CD4-positive, alpha-beta T cell treated with Interleukin-6 at 100 ng/mL for 8 hours (primary cell): ENCODE measurements at places on chromosomes 16 and 17.
A peak's percentile ranks its signal among the peaks of the same experiment; 100 is the strongest.

- no peak for DNase-seq
Observed at GRCh38 chr17:16391451-16391850, 10.6 kb downstream of the UBB start.

- no peak for DNase-seq
Observed at GRCh38 chr17:22703786-22704441, 1011.6 kb downstream of the KCNJ18 start.

GRCh38 chr17:75034236-75034908, 12.4 kb downstream of the ATP5PD start:
- DNase-seq, result peak; percentile 80

- DNase-seq, result no peak
Observed at GRCh38 chr16:7513429-7513828, 180.8 kb downstream of the RBFOX1 start.

GRCh38 chr16:27719106-27719445, 169.1 kb downstream of the KATNIP start:
- DNase-seq, result no peak

DNA sequence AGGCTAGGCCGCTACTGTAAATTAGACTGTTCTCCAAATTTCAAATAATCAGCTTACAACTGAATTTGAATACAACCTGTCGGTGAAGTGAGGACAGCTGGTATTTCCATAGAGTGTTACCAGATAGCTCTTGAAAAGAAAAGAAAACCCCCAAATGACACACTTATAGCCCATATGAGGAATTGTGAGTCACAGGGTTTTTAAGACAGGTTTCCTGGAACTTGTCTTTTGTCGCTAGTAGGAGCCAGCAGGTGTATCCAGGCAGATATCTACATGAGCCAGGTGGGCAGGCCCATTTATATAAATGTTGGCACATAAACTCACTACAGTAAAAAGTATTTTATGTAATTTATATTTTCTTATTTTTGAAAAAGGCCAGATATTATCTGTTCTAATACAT, 24.0 kb downstream of the TNRC6A start:
- DNase-seq, result no peak

- no peak for DNase-seq
Observed at GRCh38 chr17:68377771-68378267, 79.5 kb downstream of the WIPI1 start.

GRCh38 chr16:78929841-78930240, 670.7 kb downstream of the MAF start:
- DNase-seq, result no peak

DNA sequence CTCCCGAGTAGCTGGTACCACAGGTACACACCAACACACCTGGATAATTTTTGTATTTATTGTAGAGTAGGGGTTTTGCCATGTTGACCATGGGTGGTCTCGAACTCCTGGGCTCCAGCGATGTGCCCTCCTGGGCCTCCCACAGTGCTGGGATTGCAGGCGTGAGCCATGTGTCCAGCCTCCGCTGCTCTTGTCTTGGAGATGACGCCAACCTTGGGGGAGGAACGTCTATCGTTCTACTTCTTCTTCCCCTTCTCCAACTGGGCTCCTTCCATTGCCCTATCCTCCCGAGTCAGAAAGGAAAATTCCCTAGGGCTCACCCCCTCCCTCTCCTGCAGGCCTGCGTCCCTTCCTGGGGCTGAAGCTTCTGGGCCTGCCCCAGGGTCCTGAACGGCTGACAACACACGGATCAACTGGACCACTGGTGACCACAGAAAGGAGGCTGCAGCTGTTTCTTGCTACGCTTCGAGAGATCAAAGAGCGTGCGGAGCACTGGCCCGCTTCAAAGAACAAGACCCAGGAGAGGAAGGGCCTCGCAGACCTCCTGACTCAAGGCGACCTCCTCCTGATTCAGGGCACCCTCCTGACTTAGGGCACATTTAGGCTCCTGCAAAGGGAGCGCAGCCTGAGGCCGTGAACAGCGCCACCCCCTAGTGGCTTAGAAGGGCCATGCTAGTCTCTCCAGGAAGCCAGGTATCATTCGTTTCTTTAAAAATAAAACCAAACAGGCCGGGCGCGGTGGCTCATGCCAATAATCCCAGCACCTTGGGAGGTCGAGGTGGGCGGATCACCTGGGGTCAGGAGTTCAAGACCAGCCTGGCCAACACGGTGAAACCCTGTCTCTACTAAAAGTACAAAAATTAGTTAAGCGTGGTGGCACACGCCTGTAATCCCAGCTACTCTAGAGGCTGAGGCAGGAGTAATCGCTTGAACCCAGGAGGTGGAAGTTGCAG, 48.5 kb upstream of the HELZ start:
- peak; percentile 71 for DNase-seq
